ENCODE measurements at places on chromosomes 6 and 20.

DNA sequence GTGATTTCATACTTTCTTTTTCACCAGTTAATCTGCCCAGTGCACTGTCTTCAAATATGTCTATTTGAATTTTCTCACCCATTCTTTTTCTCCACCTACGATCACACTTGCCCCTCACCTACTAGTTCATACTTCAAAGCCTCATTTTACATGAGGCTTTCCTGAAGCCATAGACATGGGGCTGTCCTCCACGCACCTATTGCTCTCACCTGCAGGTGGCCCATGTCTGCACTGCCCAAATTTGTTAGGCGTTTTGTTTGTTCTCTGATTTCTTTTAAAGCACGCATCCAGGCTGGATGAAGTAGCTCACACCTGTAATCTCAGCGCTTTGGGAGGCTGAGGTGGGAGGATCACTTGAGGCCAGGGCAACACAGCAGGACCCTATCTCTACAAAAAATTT lies 106.8 kb upstream of the RIPOR2 start:
- peak; percentile 39 for DNase-seq

- DNase-seq, result no peak
These were observed 183.1 kb upstream of the RALGAPA2 start for GRCh38 chr20:20895537-20895936.

DNA sequence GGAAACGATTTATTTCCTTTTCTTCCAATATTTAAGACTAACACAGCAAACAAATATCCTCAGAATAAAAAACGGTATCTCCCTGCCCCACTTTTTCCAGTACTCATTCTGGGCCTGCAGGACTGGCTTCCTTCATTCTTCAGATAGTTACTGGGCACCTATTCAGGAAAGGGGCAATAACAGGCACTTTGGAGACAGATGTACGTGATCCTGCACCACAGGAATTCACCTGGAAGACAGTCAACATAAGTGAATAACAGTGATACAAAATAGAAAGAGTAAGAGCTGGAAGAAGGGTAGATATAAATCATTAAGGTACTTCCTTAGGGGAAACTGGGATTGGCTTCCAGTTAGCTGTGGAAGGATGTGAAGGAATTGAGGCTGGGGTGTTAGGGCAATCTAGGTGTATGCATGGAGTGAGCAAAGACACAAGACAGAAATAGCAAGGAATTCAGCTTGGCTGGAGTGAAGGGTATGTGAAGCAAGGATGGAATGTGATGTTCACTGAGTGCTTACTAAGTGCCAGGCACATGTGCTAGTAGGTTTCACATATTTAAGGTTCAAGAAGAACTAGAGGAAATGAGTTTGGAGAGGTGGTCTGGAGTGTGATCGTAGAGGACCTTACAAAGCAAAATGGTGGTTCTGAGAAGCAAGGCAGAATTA lies 49.3 kb upstream of the FAM83C start:
- DNase-seq, result no peak

GRCh38 chr6:27837625-27838057 lies 74.6 kb downstream of the OR2B2 start:
- no peak for DNase-seq

- no peak for DNase-seq
These were observed 165.1 kb downstream of the SASH1 start for GRCh38 chr6:148507774-148508173.

DNA sequence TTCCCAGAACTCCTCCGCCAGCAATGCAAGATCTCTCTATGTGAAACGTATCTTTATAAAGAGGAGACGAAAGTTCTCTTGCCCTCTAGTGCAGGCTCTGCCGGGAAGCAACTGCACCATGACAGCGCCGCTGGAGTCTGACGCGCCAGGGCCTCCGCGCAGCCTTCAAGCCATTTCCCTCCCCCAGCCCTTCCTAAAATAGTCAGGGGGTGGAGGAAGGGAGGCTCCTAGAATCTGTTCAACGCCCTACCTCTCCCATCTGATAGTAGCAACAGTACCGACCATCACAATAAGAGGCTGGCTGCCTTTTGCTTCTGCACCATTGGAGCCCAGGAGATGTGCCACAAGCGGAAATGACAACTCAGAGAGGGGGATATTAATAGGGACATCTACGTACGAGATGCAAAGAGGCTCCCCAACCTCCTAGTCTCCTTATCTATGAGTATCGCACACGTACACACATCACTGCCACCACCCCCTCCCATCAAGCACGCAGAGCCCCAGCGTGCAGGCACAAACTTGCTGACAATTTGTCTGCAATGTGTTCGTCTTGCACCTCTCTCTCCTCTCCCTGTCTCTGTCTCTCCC lies 1.0 kb downstream of the SYNE1 start:
- no peak for DNase-seq

- no peak for DNase-seq
These were observed 37.7 kb upstream of the SLC4A11 start for GRCh38 chr20:3276680-3277015.

DNA sequence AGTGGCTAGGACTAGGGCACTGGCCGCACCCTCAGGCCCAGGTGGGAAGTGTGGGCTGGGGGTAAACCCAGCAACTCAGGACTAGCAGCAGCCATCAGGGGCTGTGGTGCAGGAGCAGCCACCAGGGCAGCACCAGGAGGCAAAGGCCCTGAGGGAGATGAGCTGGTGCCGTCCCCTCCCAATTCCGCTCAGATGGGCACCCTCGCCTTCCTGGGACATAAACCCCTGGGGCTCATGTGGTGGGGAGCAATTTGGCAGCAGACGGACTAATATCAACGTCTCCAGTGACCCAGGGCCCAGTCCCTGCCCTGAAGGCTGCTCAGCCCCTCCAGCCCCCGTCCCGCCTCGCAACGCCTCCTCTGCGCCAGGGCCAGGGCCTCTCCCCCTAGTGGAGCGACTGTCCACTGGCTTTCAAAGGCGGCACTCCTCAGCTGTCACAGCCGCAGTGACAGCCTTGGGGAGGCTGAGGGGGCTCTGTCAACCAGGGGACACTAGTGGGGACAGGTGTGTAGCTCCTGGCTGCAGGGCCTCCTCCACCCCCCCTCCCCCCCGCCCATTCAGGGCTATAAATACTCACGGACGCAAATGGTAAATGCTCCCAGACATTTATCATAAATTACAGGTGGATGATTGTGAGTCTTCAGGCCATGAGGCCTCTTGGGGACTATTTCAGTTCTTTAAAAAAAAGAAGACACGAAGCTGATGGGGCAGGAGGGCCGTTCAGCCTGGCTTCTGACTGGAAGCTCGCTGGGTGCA lies 349.9 kb downstream of the ZFAND3 start:
- no peak for DNase-seq

DNA sequence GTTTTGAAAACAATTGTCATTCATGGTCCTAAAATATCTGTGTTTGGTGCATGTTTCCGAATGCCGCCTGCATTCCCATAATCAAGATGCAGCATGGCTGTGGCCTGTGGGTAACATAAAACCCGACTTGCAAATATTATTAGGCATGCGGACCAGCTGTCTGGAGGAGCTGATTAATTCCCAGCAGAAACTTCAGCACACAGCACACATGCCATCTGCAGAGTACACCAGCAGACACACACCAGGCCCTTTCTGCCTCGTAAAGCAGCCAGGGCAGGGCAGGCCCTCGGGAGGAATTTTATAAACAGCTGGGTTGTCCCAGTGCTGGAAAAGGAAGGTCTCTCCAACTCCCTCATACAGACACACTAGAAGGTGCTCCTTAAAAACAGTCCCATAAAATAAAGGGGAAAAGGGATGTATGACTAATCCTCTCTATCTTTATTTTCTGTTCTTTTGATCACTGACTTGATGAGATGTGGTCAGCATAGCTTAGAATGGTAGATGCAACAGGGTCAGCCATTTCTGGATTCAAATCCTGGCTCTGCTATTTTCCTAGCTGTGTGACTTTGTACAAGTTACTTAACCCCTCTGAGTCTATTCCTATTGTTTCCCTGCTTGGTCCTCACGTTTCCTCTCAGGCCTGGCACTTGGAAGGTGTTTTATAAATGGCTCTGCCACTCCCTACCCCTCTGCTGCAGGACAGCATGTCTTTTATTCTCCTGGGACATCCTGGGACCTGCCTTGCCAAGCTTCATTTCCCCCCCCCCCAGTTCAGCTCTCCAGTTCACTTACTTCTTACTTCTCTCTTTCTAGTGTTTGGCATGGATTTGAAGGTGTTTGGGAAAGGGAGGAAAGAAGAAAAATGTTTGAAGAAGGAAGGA lies 85.9 kb upstream of the TRAF3IP2 start:
- no peak for DNase-seq

- DNase-seq, result no peak
These were observed 137.2 kb downstream of the NCOA3 start for GRCh38 chr20:47638851-47639250.

DNA sequence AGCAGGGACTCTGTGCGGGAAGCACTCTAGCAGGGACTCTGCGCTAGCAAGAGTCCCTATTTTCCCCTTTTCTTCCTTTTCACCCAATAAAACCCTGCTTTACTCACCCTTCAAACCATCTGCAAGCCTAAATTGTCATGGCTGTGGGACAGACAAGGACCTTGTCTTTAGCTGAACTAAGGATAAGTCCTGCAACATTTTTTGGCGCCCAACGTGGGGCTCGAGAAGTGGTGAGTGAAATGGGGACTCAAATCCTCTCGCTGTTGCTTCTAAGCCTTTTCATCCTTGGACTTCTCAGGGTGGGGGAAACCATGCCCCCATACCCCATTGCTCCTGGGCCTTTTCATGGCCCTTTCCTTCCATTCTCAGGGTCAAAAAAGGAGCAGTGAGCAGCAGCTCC lies 46.4 kb downstream of the IMPG1 start:
- no peak for DNase-seq

DNA sequence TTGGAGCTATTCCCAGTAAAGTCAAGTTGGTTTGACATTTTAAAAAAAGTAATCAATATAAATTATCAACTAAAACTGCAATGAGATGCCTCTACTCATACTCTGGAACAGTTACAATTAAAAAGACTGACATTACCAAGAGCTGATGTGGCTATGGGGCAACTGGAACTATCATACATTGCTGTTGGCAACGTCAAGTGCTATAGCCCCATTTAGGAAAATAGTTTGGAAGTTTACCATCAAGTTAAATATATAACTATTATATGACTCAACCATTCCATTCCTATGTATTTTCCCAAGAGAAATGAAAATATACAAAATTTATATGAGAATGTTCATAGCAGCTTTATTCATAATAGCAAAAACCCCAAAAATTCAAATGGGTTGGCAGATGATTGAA lies 111.4 kb upstream of the HDGFL1 start:
- no peak for DNase-seq

- no peak for DNase-seq
These were observed 1.1 kb upstream of the PTK7 start for GRCh38 chr6:43074847-43075669.

Data from activated CD4-positive, alpha-beta memory T cell treated with anti-CD3 and anti-CD28 coated beads, Interleukin-2, amount 10 ng/mL, durations not matched to agents 7 days and 5 days (primary cell).